ENCODE measurements at places on chromosomes 11 and 22.

DNA sequence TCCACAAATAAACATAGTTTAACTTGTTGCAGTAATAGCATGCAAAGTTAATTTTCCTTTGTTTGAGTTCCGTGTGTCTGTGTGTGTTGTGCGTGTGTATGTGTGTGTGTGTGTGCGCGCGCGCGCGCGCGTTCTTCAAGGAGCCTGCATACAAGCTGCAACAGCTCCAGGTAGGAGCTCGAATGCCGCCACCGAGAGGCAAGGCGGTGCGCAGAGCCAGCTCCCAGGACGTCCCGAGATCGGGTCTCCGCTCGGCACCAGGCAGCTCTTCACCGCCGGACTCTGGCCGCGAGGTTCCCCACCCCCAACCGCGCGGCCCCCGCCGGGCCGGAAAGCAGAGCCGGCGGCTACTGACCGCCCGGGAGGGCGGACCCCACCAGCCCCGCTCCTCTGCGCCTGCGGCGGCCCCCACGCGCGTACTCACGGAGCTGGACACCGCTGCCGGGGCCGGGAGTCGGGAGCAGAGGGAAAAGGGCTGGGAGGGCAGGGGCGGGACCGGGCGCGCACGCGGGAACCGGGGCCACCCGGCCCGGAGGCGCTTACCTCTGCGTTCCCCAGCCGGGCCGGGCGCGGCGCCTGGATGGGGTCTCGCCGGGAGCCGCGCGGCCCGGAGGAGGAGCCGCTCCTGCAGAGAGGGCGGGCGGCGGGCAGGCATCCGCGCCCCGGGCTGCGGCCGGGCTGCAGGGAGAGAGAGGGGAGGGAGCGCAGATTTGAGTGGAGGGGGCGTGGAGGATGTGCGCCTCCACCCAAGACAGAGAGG is 40.4 kb upstream of the AKIP1 start:
- DNase-seq: peak; percentile 70

- no peak for DNase-seq
Measured at GRCh38 chr11:117805045-117805444, 8.0 kb upstream of the DSCAML1 start.

- no peak for DNase-seq
Measured at GRCh38 chr11:126124231-126124661, 61.6 kb upstream of the CDON start.

DNA sequence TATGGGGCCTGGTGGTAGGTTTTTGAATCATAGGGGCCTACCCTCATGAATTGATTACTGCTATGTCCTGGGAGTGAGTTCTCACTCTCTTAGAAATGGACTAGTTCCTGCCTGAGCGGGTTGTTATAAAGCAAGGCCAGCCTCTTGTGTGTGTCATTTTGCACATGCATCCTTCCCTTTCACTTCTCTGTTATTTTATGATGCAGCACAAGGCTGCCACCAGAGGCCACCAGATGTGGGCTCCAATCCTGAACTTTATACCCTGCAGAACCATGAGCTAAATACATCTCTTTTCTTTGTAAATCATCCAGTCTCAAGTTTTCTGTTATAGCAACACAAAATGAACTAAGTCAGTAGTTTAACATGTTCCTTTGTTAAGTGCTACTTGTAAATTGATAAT is 251.4 kb downstream of the BLID start:
- no peak for DNase-seq

- DNase-seq: no peak
Measured at GRCh38 chr11:69213316-69213715, 57.6 kb downstream of the SMIM38 start.
